Gastrocnemius medialis (tissue), 4 donors: ENCODE measurements at places on chromosomes 5 and 9. TPM values are rescaled to one million over a fixed set of nuclear protein-coding genes. Genes with fewer than 3 reads are reported as not detected.

Gene PRXL2C
- total RNA-seq: 16.9 TPM

GRCh38 chr5:156794687-156795086, 55.4 kb upstream of the PPP1R2B start:
- H3K27ac ChIP-seq: no peak overlapping the region
- DNase-seq: no peak
- no peaks in the 10 kb centered on the region for H3K27me3 ChIP-seq

GRCh38 chr5:10474521-10475075, 32.9 kb downstream of the ROPN1L start:
- no peaks in the 10 kb centered on the region for H3K4me1 ChIP-seq
- H3K27me3 ChIP-seq: no peaks in the 10 kb centered on the region
- no peaks in the 10 kb centered on the region for H3K36me3 ChIP-seq
- H3K4me3 ChIP-seq: no peak overlapping the region

DNA sequence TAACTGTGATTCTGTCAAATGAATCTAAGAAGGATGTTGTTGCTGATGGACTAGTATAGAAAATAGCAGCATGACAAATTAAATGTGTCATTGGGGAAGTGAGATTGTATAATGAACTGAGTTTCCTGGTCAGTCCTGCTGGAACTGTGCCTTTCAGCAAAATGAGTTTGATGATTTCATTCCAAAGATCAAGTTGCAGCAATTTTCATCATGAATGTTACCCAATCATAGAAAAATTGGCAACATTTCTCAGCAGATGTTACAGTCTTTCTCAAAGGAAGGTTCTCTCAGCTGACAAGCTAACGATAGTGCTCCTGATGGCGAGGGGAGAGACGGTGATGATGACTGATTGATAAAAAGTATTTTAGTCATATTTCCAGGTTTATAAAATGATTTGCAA, 10.7 kb downstream of the PCDHAC2 start:
- H3K27ac ChIP-seq: no peak overlapping the region
- H3K4me3 ChIP-seq: no peak overlapping the region
- no peaks in the 10 kb centered on the region for H3K27me3 ChIP-seq
- no peaks in the 10 kb centered on the region for H3K4me1 ChIP-seq
- H3K36me3 ChIP-seq: no peaks in the 10 kb centered on the region

- peak overlapping the region; percentile 34 for H3K27ac ChIP-seq
- no peak for DNase-seq
- H3K4me3 ChIP-seq: no peak overlapping the region
- no peaks in the 10 kb centered on the region for H3K36me3 ChIP-seq
These were observed 553.0 kb downstream of the EBF1 start for GRCh38 chr5:158546748-158547147.
